ENCODE measurements at places on chromosomes 7 and 10.

DNA sequence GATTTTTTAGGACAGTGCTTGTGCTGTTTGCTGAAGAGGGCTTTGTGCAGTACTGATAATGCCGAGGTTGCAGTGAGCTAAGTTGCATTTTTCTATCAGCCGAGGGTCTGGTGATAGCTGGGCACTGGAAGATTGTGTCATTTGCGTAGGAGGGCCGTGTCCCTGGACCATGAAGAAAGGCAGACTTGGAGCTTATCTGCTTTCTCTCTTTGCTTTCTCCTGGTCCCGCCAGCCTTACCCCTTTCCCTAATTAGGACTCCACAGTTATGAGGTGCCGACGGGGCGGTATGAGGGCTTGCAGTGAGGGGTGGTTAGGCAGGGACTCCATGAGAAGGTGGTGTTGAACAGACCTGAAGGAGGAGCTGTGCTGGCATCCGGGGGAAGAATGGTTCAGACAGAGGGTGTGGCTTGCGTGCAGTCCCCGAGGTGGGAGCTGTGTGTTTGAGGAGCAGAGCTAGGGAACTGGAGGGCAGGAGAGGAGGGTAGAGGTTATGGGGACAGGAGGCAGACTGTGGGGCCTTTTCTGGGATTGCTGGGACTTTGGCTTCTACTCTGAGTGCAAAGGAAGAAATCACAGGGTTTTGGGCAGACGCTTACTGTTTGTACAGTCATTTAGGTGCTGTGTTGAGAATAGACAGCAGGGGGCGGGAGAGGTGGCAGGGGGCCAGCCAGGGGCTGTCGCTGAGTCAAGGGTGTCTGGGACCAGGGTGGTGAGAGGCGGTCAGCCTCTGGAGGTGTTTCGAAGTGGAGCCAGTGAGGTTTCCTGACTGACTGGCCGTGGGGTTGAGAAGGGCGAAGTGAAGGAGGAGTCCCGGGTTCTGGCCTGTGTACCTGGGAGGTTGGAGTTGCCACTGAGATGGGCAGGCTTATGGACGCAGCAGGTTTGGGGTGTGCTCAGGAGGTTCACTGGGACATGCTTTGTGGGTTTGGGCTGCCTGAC, 43.4 kb downstream of the PRF1 start:
- peak; percentile 70 for DNase-seq

GRCh38 chr10:132101529-132101928, 35.8 kb downstream of the JAKMIP3 start:
- no peak for DNase-seq

GRCh38 chr7:1676550-1677078, 6.5 kb downstream of the ELFN1 start:
- DNase-seq: no peak

DNA sequence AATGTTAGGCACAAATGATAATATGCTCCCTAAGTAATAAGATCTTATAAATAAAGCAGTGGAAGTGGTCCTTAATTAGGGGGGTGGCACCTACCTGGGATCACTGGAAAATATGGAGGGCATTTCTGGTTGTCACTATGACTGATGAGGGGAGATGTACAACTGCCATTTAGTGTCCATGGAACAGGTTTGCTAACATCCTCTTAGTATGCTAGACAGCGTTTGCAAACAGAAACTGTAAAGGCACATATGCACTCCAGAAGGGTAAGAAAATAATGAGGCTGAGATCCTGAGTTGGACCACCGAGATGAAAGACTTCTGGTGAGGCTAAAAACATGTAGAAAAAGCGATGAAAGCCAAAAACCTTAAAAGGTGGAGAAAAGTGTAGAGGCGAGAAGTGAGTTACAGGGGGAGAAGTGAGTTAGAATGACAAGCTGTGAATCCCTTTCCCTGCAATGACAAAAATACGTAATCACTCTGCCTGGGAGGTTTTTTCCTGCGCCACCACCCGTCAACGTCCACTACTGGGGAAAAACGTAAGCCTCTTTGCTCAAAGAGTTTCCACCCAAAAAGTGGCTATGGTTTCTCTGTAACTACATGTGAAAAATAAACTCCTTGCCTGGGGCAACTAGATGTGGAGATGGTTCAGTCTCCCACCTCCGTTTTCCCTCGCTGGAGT, 767 bp downstream of the KRIT1 start:
- DNase-seq: no peak

- DNase-seq: no peak
Observed at GRCh38 chr7:149495785-149496641, 1.6 kb downstream of the ZNF746 start.

- DNase-seq: no peak
Observed at GRCh38 chr7:47580811-47581331, 1.0 kb downstream of the TNS3 start.

GRCh38 chr7:77484785-77485184, 52.3 kb upstream of the PTPN12 start:
- no peak for DNase-seq

- no peak for DNase-seq
Observed at GRCh38 chr10:28343252-28343651, 40.4 kb upstream of the MPP7 start.

- no peak for DNase-seq
Observed at GRCh38 chr10:98444314-98445006, 2.3 kb downstream of the HPS1 start.

DNA sequence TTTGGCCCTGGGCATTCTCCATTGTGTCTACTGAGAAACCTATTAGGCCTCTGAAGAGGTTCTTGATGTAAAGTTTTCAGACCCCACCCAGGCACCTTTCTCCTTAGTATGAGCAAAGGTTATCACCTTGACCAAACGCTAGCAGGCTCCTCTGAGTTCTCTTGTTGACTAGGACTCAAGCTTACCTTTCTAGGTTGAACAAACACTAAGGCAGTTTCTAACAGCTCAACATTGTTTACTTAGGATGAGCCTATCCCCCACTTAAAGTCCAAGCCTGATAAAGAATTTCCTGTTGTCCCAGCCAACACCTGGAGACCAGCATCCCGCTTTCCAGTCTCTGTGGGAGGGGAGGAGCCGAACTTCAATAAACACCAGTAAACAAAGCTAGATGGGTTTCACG, 26.3 kb upstream of the ITGB8 start:
- no peak for DNase-seq

GRCh38 chr7:156985101-156985992, 25.1 kb downstream of the MNX1 start:
- DNase-seq: no peak

DNA sequence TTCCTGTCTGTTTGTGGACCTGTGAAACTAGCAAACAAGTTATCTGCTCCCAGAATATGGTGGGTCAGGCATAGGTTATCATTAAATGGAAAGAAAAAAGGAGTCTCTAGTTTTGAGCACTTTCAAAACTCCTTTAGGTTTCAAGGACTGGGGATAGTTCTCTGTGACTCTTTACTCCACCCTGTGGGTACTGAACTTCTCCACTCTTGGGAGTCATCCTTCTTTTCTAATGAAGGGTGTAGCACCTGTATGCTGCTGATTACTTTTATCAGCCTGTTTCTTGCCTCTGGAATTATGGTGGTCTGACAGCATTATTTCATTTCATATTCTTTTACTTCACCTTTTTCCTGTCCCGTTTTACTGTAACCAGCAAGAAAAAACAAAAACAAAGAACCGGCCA, 6.7 kb downstream of the GNAI1 start:
- DNase-seq: no peak

DNA sequence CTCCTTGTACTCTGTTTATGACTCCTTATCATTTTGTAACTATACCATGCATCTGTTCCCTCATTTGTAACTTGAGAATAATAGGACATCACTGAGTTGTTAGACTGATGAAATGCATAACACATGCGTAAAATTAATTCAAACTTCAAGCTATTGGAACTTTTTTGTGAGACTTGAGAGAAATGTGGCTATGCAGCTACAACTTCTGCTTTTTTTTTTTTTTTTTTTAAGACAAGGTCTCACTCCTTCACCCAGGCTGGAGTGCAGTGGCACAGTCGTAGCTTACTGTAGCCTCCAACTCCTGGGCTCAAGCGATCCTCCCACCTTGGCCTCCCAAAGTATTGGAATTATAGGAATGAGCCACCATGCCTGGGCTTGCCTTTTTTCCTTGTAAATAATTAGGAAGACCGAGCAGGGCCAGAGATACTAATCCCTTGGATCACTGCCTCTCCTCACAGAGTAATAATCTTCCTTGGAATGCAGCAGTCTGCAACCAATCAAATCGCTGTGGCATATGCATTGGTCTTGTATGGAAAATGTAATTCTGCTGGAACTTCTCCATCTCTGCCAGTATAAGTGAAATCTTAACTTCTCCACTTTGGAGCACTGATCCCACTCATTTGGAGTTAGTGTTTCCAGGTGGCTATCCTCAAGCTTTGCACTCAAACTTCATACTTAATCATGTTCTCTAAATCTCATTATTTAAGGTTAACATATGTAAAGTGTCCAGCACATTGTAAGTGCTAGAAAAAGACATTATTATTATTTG, 2.0 kb upstream of the PANK1 start:
- DNase-seq: no peak

DNA sequence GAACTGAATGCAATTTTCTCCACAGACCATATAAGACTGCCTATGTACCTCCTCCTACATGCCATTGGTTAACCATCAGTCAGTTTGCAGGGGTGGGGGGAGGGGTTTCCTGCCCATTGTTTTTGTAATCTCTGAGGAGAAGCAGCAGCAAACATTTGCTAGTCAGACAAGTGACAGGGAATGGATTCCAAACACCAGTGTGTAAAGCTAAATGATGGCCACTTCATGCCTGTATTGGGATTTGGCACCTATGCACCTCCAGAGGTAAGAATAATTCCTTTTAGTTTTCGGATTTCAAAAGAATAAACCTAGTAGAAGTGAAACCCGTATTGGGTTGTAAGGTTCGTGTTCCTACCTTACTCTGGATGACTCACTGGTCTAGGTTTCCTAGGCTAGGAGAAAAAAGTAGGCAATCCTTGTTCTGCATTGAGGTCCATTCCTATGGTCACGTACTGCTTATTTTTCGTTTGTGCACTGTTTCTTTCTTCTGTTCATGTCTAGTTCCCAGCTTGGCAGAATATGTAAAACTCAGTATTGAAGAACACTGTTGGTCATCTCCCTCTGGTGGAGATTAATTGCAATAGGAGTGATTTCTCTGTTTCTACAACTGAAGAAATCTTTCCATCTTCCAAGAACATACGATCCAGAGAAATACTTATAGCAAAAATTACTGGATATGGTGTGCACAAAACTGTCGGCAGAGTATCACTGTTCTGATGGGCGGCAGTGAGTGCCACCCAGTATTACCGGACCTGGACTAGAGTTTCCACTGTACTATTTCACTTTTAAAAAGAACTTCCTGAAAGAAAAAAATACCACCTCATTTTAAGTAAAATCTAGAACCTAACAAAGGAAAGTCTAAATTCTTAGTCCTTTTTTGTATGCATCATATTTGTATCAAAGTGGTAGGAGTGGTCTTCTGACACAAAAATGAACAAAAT, at the start of gene AKR1C3:
Gene AKR1C3, plus strand, starts transcription at position 150 of the 941 bp plus-strand sequence. Its CDS starts 31 bp downstream, at position 181.
- DNase-seq: no peak

DNA sequence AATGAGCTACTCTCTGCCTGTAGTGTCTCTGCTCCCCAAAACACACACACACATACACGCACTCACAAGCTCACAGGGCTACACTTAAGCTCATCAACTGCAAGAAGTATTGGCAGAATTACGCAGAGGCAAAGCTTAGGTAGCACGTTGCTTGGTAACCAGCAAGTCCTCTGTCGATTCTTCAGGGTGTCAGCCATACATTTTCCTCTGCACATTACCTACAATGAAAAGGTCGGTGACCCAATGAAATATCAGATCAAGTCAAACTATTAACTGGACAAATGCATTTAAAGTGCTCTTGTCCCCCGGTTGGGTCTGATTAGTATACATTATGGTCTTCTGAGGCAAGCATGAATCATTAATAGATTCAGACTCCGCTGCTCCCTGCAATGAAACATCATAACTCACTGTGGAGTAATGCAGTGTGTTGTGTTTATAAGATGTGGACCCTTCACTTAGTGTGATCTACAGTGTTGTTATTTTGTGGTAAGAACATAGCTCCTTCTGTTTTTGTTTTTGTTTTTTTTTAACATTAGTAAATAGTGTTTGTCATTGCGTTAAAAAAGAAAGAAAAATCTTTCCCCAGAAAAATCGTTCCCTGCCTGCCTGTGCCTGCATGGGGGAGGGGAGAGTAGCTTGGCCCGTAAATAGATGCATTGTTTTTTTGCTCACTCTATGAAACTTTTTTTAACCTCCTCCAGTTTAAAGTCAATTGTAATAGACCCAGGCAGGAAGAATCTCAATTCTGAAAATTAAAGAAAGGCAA, 325.5 kb downstream of the SFMBT2 start:
- DNase-seq: no peak

DNA sequence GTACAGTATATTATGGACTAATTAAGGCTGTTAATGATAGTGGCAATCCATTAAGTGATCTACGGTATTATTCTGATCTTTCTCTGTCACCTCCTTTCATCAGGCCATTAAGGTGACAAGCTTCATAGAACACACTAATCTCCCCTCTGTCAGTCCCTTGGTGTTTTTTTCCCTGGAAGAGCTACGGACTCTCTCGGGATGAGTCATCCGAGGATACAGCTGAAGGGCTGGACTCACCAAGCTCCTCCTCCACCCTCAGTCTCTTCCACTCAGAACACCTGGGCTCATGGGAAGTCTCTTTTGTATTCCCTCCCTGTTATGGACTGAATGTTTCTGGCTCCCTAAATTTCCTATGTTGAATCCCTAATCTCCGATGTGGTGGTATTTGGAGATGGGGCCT, 69.8 kb upstream of the PLXNA4 start:
- DNase-seq: no peak

DNA sequence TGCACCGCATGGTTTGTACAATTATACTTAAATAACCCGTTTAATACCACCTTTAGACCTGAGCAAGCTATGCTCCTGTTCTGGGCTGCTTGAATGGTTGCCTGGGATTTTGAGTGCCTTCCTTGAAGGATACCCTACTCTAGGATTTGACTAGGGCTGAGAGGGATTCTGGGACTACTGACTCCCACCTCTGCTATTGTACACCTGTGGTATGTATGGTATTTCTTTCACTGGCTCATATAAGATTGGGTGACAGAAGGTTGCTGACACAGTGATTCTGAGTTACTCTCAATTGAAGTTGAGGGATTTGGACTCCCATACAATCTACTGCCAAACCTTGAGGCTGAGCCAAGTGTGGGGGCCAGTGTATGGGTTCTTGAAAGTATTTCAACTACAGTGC, 494.4 kb upstream of the SEMA3D start:
- DNase-seq: no peak

DNA sequence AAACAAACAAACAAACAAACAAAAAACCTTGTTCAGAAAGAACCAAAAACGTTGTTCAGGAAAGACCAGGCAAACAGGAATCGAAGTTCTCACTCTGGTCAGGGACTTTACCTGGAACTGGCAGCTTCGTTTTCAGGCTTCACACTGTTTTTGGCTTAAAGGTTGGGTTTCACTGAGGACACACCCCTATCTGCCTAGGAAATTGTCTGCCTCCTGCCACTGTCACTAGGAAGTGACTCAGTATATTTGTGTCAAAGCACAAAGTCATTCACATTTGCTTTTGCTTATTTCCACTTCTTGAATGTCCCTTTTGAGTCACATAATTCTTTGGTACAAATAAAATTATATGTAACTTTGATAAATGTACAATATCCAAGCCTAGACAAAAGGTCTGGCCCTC, 37.9 kb downstream of the PNLIPRP3 start:
- DNase-seq: no peak

All from central memory CD8-positive, alpha-beta T cell (primary cell).